Stimulated activated naive CD8-positive, alpha-beta T cell treated with anti-CD3 and anti-CD28 coated beads, Interleukin-15, amount 100 ng/mL, for 72 hours (primary cell): ENCODE measurements at places on chromosomes 3 and 15.

DNA sequence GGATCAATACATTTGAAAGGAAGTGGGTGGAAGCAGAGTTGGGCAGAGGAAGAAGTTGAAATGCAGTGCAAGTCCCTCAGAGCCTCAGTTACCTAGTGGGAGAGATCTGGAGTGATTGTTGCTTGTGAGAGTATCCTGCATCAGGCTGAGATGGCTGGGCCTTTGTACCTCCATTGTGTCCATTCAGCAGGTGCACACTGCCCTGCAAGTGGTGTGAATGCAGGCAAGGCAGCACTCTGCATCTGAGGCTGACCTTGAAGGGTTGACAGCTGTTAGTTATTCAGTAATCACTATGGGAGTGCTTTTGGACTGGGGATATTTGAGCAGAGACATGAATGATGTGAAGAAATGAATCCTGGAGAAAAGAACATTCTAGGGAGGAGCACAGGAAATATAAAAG is 25.2 kb downstream of the ATP6V1A start:
- DNase-seq = no peak

GRCh38 chr3:149581248-149581647 is 76.6 kb downstream of the WWTR1 start:
- DNase-seq = no peak

DNA sequence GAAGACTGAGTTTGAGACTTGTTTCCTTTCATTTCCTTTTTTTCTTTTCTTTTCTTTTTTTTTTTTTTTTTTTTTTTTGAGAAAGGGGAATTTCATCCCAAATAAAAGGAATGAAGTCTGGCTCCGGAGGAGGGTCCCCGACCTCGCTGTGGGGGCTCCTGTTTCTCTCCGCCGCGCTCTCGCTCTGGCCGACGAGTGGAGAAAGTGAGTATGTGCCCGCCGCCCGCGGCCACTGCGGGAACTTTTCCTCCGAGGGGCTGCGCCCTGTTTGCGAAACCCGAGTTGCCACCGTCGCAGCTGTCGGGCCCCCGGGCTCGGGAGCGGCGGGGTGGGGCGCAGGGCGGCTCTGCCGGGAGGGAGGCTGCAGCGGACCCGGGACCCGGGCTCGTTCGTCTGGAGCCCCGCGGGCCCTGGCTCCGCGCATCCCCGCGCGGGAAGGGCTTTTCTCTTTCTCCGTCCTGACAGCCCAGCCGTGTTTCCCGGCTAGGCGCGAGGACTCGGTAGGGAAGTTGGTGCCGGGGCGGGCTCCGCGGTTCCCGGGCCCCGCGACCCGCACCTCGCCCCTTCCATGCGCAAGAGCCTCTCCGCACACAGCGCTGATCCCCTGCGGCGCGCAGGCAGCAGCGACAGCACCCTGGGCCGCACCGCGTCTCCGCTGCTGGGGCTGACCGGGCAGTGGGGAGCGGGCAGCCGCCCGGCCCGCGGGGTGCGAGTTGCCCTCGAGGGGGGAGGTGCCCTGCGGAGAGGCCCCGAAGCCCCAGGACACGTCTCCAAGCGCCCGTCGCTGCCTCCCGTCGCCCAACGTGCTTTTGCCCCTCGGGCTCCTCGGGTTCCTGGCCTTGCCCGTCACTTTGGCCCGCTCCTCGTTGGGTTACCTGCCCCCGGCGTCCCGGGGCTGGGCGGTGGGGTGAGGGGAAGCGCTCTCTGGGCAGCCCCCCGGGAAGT is 1.4 kb downstream of the IGF1R start:
- DNase-seq = peak; percentile 64

DNA sequence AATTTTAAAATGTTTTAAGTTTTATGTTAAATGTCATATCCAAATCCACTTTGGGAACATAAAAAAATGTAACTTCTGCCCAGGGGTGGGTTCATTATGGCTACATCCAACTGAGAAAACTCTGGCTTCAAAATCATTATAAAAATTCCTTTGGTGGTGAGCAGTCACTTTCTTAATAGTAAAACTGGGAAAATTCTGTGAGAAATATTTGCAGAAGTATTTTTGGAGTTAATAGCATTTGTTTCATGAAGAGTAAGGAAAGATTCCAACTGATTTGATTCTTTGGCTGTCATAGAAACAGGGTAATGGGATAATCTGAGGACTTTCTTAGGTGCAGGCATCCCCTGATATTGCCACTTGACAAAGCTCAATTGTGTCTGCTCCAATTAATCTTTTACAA is 38.8 kb downstream of the CPA3 start:
- DNase-seq = no peak

GRCh38 chr3:128170866-128171516 is 17.7 kb downstream of the EEFSEC start:
- no peak for DNase-seq

- no peak for DNase-seq
Observed at GRCh38 chr3:36319680-36320079, 60.6 kb upstream of the STAC start.

DNA sequence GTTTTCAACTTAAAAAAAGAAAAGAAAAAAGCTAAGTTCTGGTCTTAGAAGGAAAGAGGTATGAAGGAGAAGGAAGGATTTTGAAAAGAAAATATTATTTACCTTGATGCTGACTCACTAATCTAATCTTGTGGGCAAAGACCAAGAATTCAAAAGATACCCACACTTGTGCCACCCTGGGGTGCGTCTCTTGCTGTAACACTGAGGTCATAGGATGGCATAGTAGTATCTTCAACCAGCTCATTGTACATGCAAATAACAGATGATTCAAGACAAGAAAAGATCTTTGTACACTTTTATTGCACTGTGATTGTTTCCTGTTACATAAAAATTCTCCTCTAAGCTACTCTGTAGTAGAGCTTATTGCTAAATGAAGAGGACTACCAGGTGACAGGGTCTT is 17.3 kb downstream of the PLS1 start:
- no peak for DNase-seq

DNA sequence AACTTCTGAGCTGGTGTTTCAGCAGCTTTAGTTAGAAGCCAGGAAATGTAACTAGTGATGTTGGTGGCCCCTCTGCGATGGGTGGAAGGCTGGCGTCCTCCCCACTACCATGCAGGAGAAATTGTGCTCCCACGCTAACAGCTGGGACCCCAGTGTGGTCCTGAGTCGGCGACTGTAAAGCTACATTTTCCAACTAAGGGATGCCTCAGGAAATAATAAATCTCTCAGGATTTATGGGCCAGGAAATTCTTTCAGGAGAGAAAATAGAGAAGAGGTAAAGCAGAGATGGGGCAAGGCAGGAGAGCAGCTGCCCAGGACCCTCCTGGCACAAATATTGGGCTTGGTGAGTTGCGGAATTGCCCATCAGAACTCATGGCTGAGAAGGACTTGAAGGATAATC is 186.9 kb downstream of the OPA1 start:
- DNase-seq = no peak

DNA sequence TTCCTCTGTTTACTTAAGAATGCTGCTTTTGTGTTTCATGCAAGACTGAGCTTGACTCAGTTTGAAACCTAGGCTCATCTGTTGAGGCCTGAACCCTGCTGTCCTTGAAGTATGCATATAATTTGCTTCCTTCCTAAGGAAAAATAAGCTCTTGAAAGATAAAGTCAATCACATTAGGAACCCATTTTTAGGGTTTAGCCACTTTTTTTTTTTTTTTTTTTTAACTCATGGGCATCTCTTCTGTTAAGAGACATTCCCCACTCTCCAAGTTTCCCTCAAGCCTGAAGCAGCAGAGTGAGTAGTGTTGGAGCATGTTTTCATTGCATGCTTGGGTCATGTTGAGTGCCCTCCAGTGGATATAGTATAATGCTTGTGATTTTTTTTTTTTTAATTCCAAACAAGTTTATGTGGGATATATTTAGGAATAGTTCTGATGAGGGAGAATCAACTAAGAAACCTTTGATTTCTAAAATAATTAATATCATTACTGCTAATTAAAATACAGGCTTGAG is 3.6 kb downstream of the CTNNB1 start:
- no peak for DNase-seq

DNA sequence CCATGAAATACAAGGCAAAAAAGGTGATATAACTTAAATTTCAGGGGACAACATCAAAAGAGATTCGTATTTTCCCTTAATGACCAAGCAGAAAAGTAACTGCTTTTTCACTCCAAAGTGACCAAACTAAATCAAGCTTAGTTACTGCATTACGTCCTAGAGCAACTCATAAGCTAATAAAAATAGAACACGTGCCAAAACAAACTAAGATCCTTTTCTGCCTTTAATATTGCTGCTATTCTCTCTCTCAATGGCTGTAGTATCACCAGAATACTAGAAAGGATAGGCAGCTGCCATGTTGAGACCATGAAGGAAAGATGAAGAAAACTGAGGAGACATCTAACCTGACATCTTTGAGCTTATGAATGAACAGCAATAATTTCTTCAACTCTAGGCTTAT is 43.3 kb downstream of the UBXN7 start:
- DNase-seq = no peak

DNA sequence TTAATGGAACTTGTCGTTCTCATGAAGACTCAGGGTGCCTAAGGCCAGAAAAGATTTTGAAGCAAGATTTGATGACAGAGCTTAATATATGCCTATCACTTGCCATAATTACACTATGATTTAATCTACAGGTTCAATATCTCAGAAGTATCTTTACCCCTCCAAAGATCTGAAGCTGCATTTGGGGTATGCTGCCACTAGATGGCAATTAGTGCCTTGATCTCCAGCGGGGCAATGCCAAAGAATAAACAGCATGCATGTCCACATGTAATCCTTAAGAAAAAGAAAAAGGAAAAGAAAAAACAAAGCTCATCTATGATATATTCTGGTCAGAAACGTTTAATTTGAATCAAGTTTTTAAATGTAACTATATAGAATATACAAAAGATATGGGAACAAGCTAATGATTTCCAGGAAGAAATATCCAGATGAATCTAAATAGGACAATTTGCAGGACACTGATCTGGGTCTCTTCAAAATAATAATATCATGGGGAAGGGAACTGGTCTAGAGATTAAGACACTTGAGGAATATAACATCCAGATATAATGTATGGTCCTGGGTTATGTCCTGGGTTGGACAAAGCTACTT is 55.0 kb upstream of the SOX14 start:
- no peak for DNase-seq

- no peak for DNase-seq
Observed at GRCh38 chr3:114892880-114893279, 254.2 kb downstream of the ZBTB20 start.

GRCh38 chr15:71411538-71412482 is 296.5 kb downstream of the THSD4 start:
- DNase-seq = no peak

GRCh38 chr15:75731248-75732151 is 18.9 kb upstream of the CSPG4 start:
- no peak for DNase-seq

GRCh38 chr3:44969154-44969827 is 6.7 kb downstream of the ZDHHC3 start:
- DNase-seq = no peak

- no peak for DNase-seq
Observed at GRCh38 chr3:166274351-166275023, 437.3 kb upstream of the BCHE start.

DNA sequence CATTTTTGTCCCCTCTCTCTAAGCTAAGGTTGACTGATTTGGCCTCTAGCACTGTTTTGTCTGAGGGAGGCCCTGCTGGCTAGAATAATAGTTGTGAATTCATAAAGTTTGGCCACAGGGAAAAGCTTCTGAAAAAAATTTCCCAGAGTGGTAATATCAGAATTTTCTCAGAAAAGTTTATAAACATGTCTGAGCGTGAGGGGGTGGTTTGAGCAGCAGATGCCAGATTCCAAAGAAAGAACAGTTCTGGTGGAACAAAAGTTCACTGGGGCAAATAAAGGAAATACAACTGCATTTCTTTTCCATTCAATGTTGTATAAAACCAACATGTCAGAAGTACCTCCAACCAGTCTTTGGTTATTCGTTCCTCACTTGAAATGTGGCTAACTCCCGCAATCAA is 61.2 kb downstream of the CLDN1 start:
- no peak for DNase-seq

DNA sequence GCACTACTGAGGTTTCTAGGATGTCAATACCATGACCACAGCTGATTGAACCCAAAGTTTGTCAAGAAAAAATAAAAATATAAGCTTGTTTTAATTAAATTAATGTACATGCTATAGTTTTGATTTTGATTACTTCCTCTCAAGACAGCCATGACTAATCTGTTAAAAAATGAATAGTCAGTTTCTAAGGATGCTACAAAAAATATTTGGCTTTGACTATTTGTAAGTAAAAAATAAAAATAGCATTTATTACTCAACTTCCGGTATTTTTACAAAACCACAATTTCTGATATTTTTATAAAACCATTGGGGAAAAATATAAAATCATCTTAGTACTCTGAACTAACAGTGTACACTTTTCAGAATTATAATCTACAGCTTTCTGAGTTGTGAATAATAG is 12.1 kb upstream of the TEX9 start:
- DNase-seq = no peak

DNA sequence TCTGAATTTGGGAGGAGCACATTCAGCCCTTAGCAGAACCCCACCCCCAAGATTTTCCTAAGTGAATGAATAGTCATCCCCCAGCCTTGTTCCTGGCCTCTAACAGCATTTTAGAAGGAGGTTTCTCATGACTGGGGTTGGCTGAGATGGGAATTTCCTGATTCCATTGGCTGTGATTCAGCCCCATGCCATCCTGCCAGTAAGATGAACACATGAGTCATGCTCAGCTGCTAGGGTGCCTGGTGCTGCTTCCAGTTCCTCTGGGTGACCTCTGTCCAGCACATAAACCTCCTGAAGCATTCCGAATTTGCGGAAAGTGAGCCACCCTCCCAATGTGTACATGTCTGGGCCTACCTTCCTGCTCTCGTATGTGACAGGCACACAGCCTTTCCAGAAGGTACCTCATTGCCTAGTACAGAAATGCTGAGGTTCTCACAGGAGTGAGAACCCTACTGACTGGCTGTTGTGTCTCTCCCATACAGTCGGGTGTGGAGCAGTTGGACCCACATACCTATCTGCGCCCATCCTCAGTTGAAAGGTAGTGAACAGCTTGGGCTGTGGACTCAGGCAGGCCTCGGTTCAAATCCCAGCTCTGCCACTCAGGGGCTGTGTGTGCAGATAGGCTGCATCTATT is 91.7 kb downstream of the APBA2 start:
- DNase-seq = no peak
